ENCODE measurements at places on chromosomes 3 and 15. TPM values are rescaled to one million over a fixed set of nuclear protein-coding genes. Genes with fewer than 3 reads are reported as not detected.

The NEK11 gene
- 3.1 TPM for total RNA-seq

The C3orf20 gene
- total RNA-seq = 0.45 TPM

The SHC4 gene
- 1.0 TPM for total RNA-seq

The TRA2B gene
- 158 TPM for total RNA-seq

The OR4F6 gene
- total RNA-seq = not detected

The NEK10 gene
- total RNA-seq = 1.6 TPM

The UQCC5 gene
- 7.9 TPM for total RNA-seq

The SPATA12 gene
- total RNA-seq = not detected

The SPSB4 gene
- not detected for total RNA-seq

The PLA2G4D gene
- not detected for total RNA-seq

The LIPC gene
- 0.26 TPM for total RNA-seq

The CYP11A1 gene
- not detected for total RNA-seq

The ZBTB20 gene
- 17.7 TPM for total RNA-seq

The ZNF860 gene
- total RNA-seq = 0.91 TPM

The SKOR1 gene
- 0.08 TPM for total RNA-seq

The ADIPOQ gene
- total RNA-seq = not detected

The PLSCR5 gene
- not detected for total RNA-seq

The MINAR1 gene
- total RNA-seq = 0.77 TPM

The SERINC4 gene
- 0.24 TPM for total RNA-seq

The IQCF5 gene
- total RNA-seq = not detected

The MB21D2 gene
- 13.4 TPM for total RNA-seq

The GLDN gene
- not detected for total RNA-seq

The RBM5 gene
- 146 TPM for total RNA-seq

The CASR gene
- total RNA-seq = 3.9 TPM
